Activated T-cell treated with anti-CD3 and anti-CD28 coated beads for 1 hour (primary cell): ENCODE measurements at places on chromosomes 12 and 14.

GRCh38 chr12:85310456-85311076 lies 30.5 kb downstream of the ALX1 start:
- DNase-seq, result no peak

DNA sequence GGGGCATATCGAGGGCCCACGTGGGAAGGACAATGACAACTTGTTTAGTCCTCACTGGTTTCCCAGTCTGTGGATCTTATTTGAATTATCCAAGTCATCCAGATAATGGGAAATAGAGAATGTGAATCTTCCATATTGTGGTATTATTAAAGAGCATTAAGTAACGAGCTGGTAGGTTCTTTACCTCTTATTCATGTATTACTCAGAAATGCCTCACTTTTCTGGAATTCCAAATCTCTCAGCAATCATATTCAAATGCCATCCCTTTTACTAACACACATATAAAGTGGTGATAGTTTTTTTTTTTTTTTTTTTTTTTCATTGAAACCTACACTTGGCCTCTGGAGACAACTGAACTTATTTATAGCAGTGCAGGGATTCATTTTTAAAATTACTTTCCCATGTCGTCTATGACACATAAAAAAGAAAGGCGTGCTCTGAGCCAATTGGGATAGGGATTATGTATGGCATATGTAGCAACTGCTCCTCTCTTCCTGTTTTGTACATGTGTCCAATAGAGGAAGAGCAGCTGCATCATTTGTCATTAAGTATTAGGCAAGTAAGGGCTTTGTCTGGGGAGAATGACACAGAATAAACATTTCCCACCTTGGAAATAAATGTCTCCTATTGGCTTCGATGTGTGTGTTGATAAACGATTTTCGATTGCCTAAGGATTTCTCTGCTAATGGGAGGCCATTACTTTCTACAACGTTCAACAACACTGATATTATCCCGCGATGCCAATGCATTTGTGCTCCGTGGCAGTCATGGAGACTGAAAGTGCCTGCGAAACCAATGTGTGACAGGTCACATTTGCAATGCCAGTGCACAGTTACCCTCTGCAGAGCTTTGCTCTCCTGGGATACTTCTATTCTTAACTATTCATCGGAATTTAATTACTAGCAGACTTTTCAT lies 78.6 kb upstream of the IFNG-AS1 start:
- no peak for DNase-seq

DNA sequence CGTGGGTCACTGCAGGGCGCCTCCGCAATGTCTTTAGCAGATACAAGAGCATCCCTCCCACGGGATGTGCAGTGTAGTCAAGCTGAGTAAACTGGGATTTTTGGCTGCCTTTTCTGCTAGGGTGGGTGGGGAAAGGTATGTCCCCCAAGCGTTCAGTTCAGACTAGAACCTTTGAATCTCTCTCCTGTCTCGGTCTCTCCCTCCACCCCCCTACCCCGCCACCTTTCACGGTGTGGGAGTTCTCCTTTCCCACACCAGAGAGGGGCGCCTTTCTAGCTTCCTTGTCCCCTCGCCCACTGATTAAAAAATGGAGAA lies 525 bp upstream of the FAR2 start:
- DNase-seq, result no peak

- DNase-seq, result no peak
Measured at GRCh38 chr12:130714591-130715149, 1.4 kb downstream of the RIMBP2 start.

GRCh38 chr14:95739356-95739755 lies 25.4 kb upstream of the TCL1A start:
- DNase-seq, result no peak
